ENCODE measurements at places on chromosomes 11 and 22.

- no peak for DNase-seq
These were observed 51.7 kb upstream of the CCDC89 start for GRCh38 chr11:85737738-85738137.

- no peak for DNase-seq
These were observed 18.4 kb downstream of the NEAT1 start for GRCh38 chr11:65440831-65441499.

DNA sequence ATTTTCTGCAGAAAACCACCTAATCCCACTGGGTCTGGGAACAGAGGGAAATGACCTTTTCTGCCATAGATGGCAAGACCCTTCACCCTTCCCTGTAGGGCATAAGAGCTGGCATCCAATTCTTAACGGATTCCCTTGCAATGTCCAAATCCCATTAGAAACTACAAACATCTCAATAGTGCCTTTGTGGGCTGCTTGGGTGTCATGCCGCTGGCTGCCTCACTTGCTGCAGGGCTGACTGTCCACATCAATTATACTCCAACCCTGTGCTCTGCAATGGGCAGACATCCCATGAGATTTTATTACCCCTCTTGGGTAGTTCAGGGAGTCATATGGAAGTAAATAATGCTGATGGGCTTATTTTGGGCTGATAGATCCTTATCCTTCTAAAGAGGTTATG is 7.3 kb downstream of the GRAP2 start:
- no peak for DNase-seq

GRCh38 chr11:18492888-18493287 is 33.9 kb downstream of the TSG101 start:
- no peak for DNase-seq

DNA sequence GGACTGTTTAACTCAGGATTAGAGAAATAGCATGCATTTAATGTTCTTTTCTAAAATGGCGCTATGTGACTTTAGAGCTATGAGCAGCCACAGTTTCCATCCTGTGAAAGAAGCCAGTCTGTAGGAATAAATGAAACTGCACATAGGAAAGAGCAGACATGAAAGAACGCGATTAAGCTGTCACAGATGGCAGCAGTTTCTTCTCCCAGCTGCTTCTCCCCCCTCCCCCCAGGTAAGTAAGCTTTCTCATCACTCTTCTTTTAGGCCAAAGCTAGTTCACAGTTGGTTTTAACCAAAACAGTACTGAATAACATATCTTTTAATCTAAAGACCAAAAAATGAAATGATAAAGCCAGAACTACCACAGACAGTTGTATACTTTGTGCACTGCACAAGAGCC is 266.4 kb downstream of the KCNA4 start:
- no peak for DNase-seq

- no peak for DNase-seq
These were observed 12.8 kb downstream of the BCL9L start for GRCh38 chr11:118912742-118913410.

DNA sequence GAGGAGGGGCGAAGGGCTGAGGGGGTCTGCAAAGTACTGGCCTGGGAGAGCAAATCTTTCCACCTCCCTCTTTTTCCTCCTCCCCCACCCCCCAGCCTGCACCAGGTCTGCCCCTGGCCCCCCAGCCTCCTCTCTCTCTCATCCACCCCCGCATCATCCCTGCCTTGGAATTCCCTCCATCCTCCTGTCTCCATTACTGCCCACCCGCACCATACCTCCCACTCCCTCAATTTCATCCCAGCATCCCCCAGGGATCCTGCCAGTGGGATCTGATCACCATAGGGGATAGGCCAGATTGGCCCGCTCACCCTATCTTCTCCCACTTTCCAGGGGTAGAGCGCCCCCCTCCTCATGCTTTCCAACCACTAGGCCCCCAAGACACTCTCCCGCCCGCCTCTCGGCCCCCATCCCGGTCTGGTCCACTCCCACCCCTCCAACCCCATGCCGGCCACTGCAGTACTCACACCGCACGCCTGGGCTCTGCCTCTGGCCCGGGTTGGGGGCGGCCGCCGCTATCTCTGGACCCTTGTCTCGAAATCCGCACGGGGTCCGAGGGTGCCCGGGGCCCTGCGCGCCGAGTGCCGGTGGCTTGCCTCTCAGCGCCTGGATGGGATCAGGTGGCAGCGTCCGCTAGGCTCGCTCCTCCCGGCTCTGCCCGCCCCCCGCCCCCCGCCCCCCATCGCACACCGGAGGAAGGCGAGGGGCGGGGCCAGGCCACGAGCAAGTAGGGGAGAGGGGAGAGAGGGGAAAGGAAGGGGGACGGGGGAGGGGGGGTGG is at the start of gene GAL3ST3:
TSS of gene GAL3ST3 (minus strand) at position 615 of the 777 bp plus-strand sequence. CDS start 3,746 bp downstream, outside the sequence.
- no peak for DNase-seq

GRCh38 chr11:117384045-117384444 is 56.4 kb downstream of the CEP164 start:
- DNase-seq, result no peak
